Esophagus squamous epithelium (tissue), 5 donors: ENCODE measurements at places on chromosomes 2 and 18.

DNA sequence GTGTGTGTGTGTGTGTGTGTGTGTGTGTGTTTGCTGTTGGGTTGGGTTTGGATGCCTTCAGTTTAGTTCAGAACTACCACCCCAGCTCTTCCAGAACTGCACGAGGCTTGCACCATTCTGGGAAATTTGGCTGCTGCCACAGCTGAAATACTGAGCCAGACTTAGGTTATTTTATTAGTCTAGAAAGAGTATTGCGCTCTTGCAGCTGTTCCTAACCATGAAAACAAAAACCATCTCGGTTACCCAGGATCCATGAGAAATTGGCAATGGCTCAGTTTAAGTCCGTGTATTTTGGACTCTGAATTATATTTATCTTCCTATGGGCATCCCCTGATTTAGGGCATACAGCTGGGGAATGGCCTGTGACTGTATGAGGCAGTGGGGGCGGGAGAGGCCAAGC, 83.2 kb downstream of the TANC1 start:
- DNase-seq = no peak

DNA sequence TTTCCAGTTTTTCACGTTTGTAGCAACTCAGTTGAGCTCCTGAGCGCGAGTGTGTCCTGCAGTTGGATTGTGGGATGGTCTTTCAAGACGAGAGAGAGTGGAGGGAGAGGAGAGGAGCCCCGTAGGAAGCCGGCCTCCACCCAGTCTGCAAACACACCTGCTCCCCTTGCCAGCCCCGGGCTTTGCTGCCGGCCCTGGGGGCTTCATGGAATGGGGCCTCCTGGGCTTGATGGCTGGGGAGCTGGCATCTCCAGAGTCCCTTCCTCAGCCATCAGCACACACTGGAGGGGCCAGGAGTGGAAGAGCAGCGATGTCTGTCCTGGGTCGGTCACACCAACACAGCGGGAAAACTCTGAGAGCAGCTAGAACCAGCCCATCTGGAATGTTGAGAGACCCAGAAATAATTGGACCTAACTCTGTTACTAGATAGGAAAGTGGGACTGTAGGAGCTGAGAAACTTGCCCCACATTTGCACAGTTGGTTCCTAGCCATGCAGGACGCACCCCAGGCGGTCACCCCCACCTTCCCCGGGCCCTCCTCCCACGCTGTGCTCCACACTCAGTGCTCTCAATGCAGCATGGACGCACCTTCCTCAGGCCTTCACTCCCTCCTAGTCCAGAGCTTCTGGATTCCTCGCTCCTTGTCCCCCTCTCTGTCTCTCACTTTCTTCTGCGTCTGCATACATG, 69.6 kb downstream of the PTGR3 start:
- DNase-seq = no peak

GRCh38 chr2:21231985-21232384, 108.2 kb downstream of the TDRD15 start:
- no peak for DNase-seq

DNA sequence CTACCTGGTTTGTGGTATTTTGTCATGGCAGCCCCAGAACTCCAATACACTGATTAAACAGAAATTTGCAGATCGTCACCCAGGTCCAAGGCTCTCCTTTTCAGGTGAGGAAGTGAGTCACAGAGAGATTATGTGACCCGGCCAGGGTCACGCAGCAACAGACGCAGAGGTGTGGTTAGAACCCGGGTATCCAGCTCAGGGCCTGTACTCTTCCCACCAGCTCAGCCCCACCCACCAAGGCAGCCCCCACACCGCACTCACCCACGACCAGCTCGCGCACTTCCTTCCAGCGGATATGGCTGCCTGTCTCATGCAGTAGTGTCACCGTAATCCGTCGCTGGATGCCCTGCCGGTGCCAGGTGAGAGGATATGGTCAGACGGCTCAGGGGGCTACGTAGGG, 48.1 kb downstream of the AQP12A start:
- DNase-seq = no peak

- no peak for DNase-seq
These were observed 155.1 kb downstream of the RND3 start for GRCh38 chr2:150332383-150332782.

GRCh38 chr2:19763731-19764130, 138.1 kb downstream of the TTC32 start:
- no peak for DNase-seq

DNA sequence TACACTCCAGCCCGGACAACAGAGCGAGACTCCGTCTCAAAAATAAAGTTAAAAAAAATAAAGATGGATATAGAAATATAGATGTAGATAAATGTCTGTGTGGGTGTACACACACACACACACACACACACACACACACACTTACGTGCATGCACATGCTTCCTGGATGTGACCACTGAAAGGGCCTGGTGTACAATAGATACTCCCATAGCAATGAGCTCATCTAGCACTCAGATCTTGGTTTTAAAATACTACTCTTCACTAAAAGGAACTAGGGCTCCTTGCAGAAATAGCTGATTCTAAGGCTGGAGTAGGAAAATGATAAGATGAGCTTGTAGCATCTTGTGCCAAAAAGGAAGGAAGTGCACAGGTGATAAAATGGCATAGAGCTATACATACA, 39.1 kb downstream of the ROCK2 start:
- DNase-seq = no peak

DNA sequence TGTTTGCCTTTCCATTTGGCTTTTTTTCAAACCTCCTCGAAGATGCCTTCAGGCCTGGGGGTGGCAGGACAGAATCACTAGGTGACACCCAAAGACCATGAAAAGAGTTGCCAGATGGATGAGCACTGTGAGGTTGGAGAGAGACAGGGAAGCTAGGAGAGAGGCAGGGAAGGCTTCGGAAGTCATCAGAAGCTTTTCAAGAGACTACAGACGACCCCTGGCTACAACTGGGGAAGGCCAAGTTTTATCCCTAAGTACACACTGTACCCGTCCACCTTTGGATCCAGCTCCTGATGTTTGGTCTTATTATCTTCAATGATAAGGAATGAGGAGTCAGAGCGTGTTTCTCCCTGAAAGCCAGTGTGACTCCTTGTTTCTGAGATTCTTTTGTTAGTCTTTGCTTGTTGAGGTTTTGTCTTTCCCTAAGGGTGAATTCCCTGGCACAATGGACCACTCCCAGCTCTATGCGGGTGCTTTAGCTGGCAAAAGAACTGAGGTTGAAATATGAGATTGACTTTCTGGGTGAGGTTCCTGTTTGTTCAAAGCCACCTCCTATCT, 33.4 kb upstream of the SLC9A2 start:
- DNase-seq = no peak

- DNase-seq = no peak
These were observed 42.1 kb upstream of the MRPL19 start for GRCh38 chr2:75604484-75604883.

GRCh38 chr2:4047961-4048891, 344.9 kb downstream of the DCDC2C start:
- DNase-seq = no peak

DNA sequence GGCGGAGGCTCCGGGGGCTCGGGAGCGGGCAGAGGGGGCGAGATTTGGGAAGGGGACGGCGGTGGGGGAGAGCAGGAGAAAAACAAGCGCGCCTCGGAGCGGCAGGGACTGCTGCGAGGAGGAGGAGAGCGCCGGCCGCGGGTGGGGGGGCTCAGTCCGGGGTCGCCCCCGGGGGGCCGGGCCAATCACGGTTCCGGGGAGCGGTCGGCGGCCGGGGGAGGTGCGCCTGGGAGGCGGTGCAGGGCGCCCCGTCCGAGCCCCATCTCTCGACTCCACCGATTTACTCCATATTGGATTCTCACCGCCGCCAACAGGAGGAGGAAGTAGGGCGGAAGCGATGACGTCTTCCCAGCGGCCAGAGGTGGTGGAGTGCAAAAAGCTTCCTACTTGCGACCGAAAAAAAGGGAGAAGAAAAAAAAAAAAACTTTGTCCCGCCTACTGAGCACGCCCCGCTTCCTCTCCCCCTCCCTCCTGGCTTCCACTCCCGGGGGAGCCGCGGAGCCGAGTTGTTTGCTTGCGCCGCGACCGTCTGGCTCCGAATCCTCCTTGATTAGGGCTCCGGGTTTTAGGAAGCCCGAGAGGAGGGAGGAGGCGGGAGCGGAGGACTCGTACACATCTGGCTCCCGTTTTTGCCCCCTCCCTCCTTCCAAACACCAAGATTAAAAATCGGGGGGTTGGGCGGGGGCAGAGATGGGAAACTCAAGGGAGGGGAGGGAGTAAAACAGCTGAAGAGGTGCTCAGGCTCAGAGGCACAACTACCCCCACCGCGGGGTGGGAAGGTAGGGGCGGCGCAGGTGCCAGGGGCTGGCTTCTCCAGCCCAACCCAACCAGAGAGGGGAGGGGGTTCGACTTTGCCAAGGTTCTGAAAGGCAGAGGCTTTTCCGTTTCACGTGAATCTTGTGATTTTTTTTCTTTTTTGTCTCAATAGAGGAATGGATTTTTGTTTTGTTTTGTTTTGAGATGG, at the start of gene SPRED2:
Gene SPRED2, minus strand, starts transcription at position 373 of the 964 bp plus-strand sequence. CDS start 612 bp downstream, outside the sequence.
- peak; percentile 44 for DNase-seq

DNA sequence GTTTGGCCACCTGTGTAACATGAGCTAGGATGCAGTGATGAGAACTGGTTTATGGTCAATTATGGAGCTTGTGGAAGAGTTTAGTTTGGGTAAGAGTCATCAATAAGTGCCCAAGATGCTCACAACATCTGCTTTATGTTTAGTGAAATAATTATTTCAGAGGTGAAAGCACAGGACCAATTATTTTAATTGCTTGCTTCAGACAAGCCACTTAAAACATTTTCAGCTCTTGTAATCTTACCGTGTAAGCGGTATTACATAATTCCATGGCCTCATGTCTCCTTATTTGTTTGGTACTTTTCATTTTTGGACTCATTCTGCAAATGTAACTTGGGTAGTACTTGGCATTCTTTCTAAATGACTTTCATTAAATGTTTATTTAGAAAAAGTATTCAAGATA, 5.4 kb downstream of the B3GNT2 start:
- DNase-seq = no peak

DNA sequence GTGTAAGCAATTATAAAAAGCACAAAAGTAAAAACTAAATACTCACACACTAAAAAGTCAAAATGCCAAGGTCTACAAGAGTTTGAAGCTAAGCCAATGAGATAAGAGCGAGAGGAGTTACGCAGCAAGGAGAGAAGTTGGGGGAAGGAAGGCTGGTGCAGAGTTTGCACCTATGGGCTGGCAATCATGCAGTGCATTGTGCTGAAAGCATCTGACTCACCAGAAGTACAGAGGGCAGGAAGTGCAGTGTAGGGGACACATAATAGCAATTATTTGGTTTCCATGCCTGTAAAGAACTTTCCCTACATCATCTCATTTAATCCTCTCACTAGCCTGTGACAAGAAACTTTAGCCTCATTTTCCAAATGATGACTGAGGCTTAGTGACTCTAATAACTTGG, 142.7 kb upstream of the KYNU start:
- DNase-seq = no peak

DNA sequence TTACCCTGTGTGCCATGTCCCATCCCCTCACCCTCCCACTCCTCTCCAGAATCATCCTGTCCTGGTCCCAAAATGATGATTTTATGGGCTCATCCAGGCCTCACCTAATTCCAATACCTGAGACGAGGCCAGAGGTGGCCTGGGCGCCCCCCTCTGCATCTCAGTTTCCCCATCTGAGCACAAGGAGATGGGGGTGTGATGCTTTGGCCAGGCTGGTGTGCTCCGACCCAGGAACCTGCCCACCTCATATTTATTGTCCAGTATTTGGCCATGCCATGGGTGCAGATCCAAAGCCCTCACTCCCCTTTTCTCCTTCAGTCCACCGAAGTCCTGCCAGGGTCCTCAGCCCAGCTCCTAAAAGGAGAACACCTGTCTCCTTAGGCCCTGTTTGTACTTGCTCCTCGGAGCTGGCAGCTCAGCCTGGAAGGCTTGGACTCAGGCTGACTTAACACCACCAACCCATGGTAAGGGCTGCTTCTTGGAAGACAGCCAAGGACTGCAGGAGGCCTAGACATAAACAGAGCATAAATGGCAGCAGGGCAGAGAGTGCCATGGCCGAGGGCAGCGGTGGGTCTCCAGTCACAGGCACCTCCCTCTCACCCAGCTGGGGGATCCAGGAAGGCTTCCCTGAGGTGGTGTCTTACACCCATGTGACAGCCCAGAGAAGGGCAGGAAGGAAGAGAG, 3.6 kb downstream of the TEX51 start:
- DNase-seq = no peak

DNA sequence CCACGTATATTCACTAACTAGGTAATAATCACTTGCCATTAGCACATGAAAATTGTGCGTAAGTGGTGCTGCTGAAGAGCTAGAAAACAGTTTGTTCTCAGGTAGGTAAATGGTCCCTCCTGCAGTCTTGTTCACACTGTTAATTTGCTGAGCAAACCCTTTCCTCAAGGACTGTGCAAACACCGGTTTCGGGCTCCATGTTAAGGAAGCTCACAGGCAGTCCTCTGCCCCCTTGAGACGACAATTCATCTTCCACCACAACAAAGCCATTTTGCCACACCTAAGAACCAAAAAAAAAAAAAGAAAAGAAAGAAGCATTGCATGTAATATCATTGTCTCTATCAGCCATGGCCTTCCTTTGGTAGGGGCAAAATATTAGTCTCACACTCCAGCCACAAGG, 193.9 kb downstream of the BCL11A start:
- no peak for DNase-seq

GRCh38 chr2:149169656-149170055, 131.2 kb downstream of the LYPD6B start:
- no peak for DNase-seq

DNA sequence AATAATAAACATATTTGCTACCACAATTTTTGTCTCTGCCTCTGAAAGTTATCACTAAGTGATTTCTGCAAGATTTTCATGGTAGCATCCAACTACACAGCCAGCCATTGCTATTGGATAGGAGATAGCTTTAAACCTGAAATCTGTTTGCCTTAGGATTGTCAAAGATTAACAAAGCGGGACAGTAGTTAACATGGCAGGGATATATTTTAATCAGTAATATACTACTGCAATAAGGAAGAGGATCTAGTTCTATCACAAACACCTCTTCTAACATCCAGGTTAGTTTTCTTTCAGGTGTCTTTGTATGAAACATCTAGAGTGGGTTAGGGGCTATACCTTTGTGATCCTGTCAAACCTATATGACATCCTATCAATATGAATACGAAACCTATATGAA, 641.3 kb downstream of the DPP10 start:
- DNase-seq = no peak

- DNase-seq = no peak
These were observed 1.8 kb downstream of the PRLH start for GRCh38 chr2:237568121-237568660.

DNA sequence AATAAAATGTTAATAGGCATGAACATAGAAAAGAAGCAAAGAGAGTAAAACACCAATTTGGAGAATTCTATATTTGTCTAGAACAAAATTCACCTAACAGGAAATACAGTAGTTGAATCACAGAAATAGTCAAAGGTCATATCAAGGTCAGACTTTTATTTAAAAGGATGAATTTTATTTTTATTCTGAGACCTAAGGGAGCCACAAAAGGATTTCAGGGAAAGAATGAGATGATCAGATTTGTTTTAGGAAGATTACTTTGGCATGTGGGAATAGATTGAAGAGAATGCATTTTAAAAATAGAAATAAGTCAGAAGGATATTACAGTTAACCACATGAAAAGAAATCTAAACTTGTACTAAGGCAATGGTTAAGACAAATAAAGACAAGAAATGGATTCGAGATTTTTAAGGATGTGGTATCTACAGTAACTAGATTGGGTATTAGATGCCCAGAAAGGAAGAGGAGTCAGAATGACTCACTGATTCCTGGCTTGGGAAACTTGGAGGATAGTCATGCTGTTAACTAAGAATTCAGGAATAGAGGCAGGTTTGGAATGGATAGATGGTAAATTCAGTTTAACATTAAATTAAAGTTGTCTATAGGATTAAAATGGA, 56.0 kb downstream of the METTL4 start:
- DNase-seq = no peak
